NCI-H1694 treated with DMSO at 0.1 percent for 48 hours (cell line): ENCODE measurements at places on chromosomes 5 and 9.

- no peak for DNase-seq
These were observed 23.9 kb downstream of the AMBP start for GRCh38 chr9:114054191-114054690.

- no peak for DNase-seq
These were observed 16.9 kb downstream of the TLE4 start for GRCh38 chr9:79588488-79589223.

DNA sequence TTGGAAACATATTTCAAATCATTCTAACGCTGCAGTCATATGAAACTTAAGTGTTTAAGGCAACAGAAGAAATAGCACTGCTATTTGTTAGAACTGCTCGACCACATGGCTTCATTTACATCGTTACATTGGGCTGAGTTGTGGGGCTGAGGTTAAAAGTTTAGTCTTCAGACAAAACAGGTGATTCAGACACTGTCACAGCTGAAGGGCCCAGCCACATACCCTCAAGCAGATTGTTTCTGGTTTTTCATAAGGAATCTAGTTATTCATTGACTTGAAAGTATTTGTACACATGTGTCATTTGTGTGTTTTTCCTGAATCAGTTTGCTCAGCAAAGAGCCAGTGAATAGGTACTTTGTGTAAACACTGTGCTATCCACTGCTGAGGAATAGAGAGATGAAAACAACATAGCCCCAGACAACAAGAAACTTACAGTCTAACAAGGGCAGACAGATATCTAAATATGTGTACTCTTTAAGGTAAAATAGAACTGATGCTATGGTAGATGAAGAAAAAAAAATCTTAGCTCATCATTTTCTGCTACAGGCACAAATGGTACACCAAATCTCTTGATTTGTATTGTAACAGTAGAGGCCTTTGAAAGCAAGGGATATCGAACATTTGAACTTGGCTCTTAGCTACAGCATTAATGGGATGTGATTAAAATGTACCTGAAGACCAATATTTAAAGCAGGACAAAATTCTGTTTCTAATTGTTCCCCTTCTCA is 357.6 kb upstream of the RPS23 start:
- DNase-seq = no peak

DNA sequence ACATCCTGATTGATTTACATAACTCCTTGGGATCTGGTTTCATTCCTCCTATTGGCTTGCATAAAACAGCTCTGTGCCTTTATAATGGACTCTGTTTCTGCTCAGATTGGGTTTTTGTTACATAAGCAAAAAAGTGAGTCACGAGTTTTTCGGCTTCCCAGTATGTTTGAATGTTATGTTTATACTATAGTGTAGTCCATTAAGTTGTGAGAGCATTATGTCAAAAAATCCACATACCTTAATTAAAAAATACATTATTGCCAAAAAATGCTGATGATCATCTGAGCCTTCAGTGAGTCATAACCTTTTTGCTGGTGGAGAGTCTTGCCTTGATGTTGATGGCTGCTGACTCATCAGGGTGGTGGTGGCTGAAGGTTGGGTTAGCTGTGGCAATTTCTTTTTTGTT is 144.6 kb downstream of the CCDC171 start:
- DNase-seq = no peak

GRCh38 chr5:176724472-176724871 is 77.2 kb downstream of the TSPAN17 start:
- no peak for DNase-seq

- DNase-seq = no peak
These were observed 4.8 kb upstream of the NFIL3 start for GRCh38 chr9:91428436-91428835.

- no peak for DNase-seq
These were observed 66.8 kb downstream of the MED27 start for GRCh38 chr9:132012704-132013357.

- DNase-seq = no peak
These were observed 461.2 kb downstream of the CDH12 start for GRCh38 chr5:22391956-22392355.

DNA sequence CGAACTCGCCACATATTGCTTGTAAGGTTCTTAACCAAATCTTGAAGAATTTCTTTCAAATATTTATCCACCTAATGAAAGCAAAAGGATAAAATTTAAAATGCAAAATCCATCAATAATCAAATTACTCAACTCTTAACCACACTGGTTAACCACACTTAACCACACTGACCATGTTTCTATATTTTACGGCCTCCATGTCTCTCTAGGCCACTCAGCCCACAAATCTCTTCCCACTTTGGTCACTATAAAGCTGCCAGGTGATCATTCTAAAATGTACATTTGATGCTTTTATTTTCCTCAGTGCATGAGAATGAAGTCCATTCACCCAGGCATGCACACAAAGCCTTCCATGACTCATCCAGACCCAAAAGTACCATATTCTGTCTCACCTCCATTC is 56.4 kb upstream of the OR2K2 start:
- no peak for DNase-seq

GRCh38 chr5:124264499-124264898 is 481.9 kb downstream of the ZNF608 start:
- no peak for DNase-seq

GRCh38 chr9:115006660-115007059 is 76.3 kb upstream of the TNFSF8 start:
- no peak for DNase-seq

DNA sequence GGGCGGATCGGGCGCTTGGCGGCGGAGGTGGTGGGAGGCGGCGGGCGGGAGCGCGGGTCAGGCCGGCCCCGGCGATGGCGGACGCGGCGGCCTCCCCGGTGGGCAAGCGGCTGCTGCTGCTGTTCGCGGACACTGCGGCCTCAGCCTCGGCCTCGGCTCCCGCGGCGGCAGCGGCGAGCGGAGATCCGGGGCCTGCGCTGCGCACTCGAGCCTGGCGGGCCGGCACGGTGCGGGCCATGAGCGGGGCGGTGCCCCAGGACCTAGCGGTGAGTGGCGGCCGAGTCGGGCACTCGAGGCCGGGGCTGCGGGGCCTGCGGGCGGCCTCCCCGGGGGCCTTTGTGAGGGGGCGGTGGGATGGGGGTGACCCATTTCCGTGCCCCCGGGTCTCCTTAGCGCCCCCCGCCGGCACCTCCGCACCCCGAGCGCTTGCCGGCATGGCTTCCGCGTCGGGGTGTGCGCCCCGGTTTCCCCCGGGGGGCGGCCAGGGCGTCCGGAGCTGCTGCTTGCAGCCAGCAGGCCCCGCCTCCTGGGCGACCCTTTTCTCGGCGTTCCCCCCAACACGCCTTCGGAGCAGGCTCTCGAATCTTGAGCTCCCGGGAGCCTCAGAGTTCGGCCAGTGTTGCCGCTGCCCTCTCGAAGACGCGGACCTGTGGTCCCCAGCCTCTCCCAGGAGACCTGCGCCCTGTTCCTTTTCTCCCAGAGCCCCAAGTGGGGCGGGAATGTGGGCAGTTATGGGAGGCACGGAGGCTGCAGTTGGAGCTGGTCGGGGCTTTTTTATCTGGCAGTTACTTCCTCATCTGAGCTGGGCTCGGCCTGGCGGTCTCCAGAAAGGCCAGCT is 456 bp downstream of the KDM3B start:
- DNase-seq = no peak

DNA sequence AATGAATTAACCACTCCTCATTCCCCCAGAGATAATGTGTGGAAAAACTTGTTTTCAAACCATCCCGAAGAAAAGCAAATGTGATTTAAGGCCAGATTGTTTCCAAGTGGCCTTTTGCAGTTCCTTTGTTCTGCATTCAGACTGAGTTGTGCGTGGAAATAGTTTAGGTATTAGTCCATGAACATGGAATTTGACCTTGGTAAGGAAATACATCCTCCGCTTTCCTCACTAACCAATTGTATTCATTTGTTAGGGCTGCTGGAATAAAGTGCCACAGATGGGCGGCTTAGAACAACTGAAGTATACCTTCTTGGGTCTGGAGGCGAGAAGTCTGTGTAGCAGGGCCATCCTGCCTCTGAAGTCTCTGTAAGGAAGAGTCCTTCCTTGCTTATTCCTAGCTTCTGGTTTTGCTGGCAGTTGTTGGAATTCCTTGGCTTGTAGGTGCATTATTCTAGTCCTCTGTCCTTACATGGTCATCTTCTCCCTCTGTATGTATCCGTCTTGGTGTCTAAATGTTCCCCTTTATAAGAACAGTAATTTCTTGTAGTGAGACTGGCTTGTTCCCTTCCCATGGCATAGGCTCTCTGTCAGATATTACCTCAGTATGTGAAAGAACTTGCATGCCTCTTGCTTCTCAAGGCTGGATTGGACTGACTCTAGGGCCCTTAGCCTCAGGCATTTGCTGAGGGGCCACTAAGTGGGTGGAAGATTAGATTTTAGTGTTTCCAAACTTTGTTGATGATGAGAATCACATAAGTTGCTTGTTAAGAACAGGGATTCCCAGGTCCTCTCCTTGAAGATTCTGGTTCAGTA is 53.9 kb downstream of the RAI14 start:
- no peak for DNase-seq

- no peak for DNase-seq
These were observed 172.0 kb upstream of the SEMA6A start for GRCh38 chr5:116746668-116747067.

GRCh38 chr5:16603701-16604100 is 13.1 kb downstream of the RETREG1 start:
- DNase-seq = no peak

GRCh38 chr5:33430983-33431382 is 9.8 kb upstream of the TARS1 start:
- DNase-seq = no peak

DNA sequence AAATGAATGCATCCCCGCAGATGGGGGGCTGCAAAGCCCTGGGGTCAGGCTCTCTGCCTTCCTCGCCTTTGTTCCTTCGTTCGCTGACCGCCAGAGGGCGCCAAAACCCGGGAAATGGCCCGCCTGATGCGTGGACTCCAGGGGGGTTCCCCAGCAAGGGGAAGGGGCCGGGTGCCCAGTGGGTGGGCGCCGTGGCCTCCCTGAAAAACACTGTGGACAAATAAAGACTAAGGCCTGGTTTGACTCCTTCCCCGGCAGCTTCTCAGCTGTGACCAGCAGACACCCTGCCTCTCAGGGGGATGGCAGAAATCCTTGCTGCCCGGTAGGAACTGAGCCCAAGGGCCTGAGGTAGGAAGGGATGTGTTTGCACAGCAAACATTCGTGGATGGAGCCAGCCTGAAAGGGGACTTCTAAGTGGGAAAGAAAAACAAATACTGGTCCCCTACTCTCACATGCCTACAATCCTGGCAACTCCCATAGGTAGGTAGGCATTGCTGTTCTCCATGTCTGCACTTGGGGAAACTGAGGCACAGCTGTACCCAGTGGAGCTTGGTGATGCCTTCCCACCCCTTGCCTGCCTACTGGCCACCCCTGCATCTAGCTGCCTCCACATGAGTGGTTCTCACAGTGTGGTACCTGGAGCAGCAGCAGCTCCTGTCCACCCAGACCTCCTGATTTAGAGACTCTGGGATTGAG is 57.7 kb downstream of the DUSP1 start:
- DNase-seq = no peak

- no peak for DNase-seq
These were observed 123.9 kb downstream of the TLE4 start for GRCh38 chr9:79695531-79696175.

DNA sequence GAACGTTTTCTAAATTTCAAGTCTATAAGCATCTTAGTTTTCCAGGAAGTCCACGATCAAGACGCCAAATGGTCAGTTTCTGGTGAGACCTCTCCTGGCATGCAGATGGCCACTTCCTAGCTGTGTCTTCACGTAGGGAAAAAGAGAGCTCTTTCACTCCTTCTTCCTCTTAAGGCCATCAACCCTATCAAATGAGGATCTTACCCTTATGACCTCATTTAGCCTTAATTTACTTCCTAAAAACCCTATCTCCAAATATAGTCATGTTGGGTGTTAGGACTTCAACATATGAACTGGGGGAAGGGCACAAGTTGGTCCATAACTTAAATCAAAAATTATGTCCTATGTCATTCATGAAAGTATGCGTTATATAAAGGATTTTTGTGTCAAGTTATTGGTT is 229.5 kb downstream of the ARL15 start:
- no peak for DNase-seq

GRCh38 chr9:22105005-22105722 is 96.1 kb upstream of the CDKN2B start:
- DNase-seq = no peak

- no peak for DNase-seq
These were observed 76.1 kb downstream of the ADRB2 start for GRCh38 chr5:148902478-148902877.

- no peak for DNase-seq
These were observed 414.1 kb downstream of the ACTL7B start for GRCh38 chr9:108441726-108442125.

- DNase-seq = no peak
These were observed 199.7 kb downstream of the ISL1 start for GRCh38 chr5:51582871-51583394.

- DNase-seq = no peak
These were observed 72.6 kb upstream of the CPEB4 start for GRCh38 chr5:173815571-173815970.

DNA sequence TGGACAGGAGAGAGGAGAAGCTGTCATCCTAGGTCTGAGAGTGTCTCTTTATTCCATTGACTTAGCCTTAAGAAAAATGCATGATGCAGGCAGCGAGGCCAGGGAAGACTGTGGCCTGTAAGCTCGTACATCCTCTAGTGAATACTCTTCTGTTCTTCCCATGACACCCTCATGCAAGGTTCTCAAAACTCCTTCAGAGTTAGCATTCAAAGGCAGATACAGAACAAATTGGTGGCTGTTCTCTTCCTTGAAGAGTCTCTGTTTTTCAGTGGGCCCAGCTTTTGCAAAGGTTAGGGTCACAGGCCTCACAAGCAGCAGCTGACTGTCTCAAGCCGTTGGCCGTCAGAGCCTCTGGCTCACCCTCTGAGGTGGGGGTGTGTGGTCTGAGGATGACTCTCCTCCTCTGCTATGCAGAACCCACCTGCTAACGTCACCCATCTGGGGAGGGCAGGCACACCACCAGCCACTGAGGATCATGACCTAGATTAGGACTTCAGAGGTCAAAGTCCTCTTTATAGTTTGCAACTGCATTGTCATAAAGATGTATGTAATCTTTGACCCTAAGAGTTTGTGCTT is 15.1 kb downstream of the ADCY2 start:
- no peak for DNase-seq

DNA sequence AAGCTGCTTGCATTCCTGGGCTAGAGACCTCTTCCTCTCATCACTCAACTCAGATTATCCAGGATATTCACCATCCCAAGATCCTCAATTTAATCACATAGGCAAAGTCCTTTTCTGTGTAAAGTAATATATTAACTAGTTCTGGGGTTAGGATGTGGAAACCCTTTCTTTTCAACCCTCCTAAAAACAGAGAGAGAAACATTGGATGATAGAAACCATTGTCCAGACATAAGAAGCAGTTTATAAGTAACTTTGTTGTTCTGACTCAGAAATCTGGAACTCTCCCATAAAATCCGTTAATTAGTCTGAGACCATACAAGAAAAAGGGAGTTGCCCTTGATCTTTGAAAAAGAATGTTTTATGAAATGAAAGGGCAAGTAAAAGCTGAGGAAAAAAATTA is 817.1 kb upstream of the CDH9 start:
- DNase-seq = no peak

DNA sequence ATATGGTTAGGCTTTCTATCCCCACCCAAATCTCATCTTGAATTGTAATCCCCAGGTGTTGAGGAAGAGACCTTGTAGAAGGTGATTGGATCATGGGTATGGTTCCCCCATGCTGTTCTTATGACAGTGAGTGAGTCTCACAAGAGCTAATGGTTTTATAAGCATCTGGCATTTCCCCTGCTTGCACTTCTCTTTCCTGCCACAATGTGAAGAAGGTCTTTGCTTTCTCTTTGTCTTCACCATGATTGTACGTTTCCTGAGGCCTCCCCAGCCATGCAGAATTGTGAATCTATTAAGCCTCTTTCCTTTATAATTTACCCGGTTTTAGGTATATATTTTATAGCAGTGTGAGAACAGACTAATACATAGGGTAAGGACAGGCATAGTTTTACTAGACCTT is 334.5 kb downstream of the TLR4 start:
- DNase-seq = no peak
